ENCODE measurements at places on chromosomes 7 and 10.

DNA sequence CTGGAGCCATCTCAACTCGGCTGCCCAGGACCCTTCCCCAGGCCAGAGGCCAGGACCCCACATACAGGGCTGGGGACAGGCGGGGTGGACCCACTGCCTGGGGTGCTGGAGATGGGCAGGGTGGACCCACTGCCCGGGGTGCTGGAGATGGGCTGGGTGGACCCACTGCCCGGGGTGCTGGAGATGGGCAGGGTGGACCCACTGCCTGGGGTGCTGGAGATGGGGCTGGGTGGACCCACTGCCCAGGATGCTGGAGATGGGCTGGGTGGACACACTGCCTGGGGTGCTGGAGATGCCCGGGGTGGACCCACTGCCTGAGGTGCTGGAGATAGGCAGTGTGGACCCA is 32.4 kb upstream of the FOXL3 start:
- DNase-seq: no peak

- no peak for DNase-seq
Measured at GRCh38 chr7:136062625-136063325, 85.6 kb upstream of the MTPN start.

- peak; percentile 40 for DNase-seq
Measured at GRCh38 chr10:62545160-62546066, 171.2 kb downstream of the ZNF365 start.

DNA sequence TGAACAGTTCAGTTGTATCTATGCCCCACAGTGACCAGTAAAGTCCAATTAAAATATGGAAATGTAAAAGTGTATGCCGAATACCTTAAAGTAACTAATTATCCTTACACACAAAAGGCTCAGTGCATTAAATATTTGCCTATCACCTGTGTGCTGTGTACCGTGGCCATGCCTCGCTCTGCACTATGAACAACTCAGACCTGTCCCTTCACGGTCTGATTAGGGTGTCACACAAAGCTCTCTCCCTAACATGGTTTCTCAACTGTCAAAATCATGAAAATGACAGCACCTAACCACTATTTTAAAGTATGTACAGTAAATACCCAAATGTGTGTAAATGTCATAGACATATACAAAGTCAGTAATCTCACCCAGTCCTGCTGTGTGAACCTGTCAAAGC is 43.1 kb downstream of the STK17A start:
- no peak for DNase-seq

DNA sequence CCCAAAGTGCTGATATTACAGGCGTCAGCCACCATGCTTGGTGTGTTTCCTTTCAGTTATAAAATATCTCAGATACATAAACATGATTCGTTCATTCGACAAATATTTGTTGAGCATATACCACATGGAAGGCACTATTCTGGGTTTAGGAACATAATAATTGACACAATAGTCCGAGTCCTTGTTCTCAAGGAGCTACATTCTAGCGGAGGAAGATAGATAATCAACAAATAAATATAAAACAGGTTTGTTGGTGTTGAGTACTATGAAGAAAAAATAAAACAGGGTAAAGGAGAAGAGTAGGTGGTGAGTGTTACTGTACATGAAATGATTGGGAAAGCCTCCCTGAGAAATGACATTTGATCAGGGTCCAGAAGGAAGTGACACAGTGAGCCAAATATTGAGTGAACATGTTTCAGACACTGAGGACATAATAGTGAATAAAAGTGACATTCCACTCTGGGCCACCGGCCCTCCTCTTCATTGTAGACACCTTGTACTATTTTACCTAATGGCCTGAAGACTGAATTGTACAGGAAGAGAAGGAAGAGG is 6.9 kb upstream of the HILPDA start:
- no peak for DNase-seq

GRCh38 chr7:30225863-30226613 is 58.4 kb upstream of the ZNRF2 start:
- DNase-seq: peak; percentile 5

DNA sequence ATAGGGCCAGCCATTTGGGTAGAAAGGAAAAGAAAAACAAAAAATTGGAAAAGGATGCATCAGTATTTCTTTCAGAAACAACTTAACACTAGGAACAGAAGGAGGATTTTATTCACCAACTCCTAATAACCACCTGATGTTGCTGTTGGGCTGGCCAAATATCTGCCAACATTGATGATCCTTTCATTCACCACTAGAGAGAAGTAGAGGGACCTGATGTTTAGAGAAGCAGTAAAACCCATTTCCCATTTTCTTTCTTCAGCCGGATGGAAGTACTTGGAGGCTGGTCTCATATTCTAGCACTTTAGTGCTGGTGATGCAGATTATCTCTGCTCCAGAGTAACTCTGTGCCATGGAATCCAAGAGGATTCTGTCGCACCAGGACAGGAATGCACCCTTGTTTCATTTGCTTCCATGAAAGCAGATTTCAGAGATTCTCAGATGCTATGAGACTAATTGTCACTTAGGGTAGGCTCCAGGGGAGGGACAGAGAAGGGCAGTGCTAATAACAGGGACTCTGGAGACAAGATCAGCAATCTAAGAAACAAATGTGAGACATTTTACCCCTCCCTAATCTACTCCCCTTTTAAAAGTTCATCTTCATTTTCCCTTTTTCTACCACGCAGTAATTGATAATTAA is 3.1 kb downstream of the KLLN start:
- peak; percentile 76 for DNase-seq

- DNase-seq: no peak
Measured at GRCh38 chr10:123143162-123143824, 4.6 kb upstream of the HMX2 start.

GRCh38 chr7:1559626-1560590 is 3.9 kb upstream of the TMEM184A start:
- DNase-seq: no peak

GRCh38 chr10:77231884-77232610 is 405.6 kb downstream of the KCNMA1 start:
- peak; percentile 13 for DNase-seq

- no peak for DNase-seq
Measured at GRCh38 chr7:126728967-126729366, 523.8 kb downstream of the GRM8 start.

GRCh38 chr7:44838751-44839150 is 9.1 kb downstream of the H2AZ2 start:
- DNase-seq: no peak

- no peak for DNase-seq
Measured at GRCh38 chr7:158249692-158250091, 337.9 kb downstream of the PTPRN2 start.

- DNase-seq: no peak
Measured at GRCh38 chr10:121845044-121845784, 82.6 kb downstream of the ATE1 start.

DNA sequence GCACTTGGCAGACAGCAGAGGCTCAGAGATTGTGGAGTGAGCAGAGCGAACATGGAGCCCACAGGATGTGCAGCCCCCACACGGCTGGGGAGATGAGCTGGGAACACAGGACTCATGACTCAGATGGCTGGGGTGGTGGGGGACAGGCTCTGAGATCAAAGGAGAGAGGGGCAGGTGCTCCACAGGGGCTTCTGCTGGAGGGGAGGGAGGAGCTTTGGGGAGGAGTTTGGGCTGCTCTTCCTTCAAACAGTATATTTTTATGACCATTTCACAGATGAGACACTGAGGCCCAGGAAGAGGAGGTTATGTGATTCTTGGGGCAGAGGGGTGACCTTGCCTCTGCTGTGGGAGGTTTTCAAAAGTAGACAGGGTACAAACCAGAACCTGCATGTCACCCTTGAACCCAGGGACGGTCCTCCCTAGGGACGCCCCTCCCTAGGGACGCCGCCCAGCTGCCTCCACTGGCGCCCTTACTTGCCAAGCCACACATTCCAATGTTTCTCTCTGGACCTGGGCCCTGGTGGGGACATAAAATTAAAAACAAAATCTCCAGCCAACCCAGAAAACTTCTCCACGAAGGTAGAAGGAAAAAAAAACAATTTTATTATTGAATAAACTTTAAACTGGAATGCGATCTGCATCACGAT is 981 bp upstream of the CRYGN start:
- DNase-seq: no peak

DNA sequence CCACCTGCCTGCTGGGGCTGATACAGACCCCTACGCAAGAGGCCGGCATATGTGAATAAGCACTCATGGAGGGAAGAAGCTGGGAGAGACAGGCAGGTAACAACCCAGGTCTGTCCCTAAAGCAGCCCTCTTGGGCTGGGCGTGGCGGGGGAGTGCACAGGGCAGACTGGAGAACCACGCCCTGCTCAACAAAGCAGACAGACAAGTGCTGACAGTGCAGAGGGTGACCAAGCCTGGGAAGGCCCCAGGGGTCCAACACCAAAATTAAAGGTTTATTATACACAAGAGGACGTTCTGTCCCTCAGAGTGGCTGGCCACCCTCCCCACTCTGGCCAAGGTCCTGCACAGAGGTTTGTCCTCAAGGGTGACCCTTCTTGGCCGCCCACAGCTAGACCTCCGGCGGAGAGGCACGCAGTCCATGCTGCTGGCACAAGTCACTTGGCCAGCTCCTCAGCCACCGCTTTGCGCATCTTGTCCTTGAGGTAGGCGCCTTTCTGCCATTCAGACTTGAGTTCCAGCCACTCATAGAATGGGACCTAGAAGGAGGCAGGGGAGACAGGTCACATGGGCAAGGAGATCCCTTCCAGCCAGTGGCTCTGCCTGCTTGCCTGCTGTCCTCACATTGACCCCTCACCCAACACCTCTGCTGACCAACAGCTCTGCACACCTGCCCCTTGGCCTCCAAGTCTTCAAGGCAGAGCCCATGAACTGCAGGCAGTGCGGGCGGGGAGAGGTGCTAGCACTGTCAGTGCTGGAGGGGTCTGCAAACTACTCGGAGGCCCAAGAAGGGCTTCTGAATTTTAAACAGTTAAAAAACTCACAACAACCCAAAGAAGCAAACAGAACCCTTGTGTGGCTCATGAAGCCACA is 11.4 kb upstream of the NACAD start:
- DNase-seq: no peak

DNA sequence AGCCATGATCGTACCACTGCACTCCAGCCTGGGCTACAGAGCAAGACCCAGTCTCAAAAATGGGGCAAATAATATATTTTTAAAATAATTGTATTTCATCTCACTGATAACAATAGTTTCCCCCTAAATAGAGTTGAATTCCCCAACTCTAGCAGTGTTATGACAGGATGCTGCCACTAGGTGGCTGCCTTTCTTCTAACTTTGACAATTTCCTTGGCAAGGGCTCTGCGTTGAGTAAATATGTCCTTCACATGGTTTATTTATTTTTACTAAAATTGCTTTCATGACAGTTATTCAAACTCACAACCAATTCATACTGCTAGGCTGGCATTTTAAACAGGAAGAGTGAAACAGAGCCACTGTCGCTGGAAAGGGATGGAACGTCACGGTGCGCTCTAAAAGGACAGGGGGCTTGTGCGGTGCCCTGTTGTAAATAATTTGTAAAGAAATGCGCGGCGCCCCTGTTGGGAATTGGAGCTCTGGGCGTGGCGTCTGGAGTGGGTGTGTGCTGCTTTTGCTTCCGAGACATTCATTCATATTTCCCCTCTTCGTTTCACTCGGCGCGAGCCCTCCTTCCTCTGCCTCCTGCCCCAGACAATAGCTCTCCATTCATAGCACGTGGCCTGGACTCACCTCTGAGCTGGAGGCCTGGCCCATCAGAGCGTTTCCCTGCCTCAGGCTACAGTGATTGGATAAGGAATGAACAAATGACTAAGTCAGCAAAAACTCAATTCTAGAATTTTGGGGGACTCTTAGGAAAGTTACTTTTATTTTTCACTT is 20.5 kb upstream of the PITRM1 start:
- DNase-seq: peak; percentile 75

DNA sequence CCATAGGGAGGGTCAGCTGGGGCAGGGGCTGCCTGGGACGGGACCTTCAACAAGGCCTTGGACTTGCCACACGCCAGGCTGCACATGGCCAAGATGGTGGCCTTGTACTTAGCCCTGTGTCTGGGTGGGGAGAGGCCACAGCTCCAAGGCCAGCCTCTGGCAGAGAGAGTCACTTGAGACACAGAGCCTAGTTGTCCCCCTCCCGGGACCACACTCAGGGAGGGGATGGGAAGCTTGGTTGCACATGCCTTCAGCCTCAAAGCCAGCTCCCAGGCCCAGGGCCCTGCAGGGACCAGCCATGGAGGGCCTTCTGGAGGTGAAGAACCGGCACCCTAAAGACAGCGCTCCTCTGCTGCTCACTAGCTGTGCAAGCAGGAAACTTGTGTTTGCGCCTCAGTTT is 16.7 kb downstream of the MMRN2 start:
- no peak for DNase-seq

DNA sequence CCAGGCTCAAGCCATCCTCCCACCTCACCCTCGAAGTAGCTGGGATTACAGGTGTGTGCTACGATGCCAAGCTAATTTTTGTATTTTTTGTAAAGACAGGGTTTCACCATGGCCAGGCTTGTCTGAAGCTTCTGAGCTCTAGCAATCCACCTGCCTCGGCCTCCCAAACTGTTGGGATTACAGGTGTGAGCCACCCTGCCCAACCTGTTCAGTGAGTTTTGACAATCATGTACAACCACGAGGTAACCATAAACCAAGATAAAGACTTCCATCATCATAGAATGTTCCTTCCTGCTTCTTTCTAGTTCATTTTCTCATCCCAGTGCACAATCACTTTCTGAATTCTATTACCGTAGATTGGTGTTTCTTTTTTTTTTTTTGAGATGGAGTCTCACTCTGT is 30.5 kb upstream of the MKRN1 start:
- DNase-seq: no peak

- peak; percentile 16 for DNase-seq
Measured at GRCh38 chr7:87223666-87224065, 4.1 kb upstream of the TMEM243 start.

DNA sequence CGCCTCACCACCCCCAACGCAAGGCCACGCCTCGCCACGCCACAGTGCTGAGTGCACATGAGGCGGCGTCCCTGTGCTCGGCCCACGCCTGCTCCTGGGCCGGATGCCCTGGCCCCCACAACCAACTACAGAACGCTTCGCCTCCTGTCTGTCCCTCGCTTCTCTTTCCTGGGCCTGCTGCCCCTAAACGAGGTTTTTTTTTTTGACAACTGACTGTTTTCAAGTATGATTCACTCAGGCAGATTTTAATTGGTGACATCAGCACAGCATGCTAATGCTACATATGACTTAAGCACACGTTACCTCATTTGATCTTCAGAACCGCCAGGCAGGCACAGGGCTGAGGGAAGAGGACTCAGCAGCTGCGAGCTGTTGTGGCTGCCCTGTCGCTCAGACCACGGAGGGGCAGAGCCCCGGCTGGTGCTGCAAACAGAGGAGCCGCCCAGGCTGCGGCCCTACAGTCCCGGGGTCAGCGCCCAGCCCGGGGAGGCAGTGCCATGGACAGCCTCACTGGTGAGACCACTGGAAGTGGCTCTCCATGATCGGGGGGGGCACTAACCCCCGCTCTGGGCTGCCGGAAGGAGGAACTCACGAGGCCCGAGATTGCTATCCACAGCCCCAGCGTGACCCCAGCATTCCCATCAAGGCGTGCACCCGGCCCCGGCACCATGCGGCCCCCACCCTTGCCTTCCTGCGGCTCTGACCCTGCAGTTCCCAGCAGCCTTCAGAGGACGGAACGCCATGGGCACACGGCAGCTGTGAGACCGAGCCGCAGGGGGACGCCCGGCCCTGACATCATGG is 212.8 kb downstream of the MAD1L1 start:
- peak; percentile 95 for DNase-seq

- no peak for DNase-seq
Measured at GRCh38 chr7:45589915-45590678, 15.9 kb downstream of the ADCY1 start.

GRCh38 chr7:101559586-101559985 is 69.5 kb downstream of the MYL10 start:
- DNase-seq: no peak
